ENCODE measurements at places on chromosomes 11 and 22.
A peak's percentile ranks its signal among the peaks of the same experiment; 100 is the strongest.

- DNase-seq, result no peak
These were observed 62.1 kb downstream of the ADAMTS15 start for GRCh38 chr11:130510407-130511006.

DNA sequence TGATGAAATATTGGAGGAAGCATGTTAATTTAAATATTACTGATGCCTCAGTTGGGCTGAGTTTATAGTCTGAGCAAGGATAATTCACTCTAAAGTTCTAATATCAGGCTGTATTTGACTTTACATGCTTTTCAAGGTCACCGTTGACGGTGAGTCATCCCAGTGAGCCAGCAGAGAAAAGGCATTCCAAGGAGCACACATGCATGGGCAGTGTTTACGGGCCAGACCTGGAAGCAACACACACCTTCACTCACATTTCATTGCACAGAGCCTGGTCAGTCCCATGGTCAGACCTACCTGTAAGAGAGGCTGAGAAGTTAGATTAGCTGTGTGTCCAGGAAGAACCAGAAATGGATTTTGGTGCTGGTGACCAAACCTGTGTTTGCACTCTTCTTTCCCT lies 53.5 kb downstream of the COMMD9 start:
- DNase-seq, result no peak

- no peak for DNase-seq
These were observed 50.0 kb downstream of the RBX1 start for GRCh38 chr22:41000941-41001721.

DNA sequence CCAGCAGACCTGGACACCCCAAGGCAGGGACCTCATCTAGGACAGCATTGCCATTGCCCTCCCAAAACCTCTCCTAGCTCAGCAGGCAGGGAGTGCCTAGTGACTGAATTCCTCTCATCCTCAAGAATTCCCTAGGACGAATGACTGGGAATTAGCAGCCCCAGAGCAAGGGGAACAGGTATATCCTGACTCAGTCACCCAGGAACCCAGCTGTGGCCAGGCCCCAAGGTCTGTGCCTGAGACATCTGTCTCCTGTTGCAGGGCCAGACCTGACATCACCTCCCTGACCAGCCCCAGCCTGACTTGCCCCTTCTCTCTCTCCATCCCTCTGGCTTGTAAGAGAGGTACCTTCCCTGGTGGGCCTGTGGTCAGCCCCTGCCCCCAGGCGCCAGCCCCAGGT lies 39.0 kb upstream of the SUSD2 start:
- DNase-seq, result no peak

GRCh38 chr11:134654161-134654915 lies 242.3 kb upstream of the B3GAT1 start:
- DNase-seq, result peak; percentile 1

- DNase-seq, result no peak
These were observed 65.1 kb downstream of the SLC22A12 start for GRCh38 chr11:64655941-64656601.

DNA sequence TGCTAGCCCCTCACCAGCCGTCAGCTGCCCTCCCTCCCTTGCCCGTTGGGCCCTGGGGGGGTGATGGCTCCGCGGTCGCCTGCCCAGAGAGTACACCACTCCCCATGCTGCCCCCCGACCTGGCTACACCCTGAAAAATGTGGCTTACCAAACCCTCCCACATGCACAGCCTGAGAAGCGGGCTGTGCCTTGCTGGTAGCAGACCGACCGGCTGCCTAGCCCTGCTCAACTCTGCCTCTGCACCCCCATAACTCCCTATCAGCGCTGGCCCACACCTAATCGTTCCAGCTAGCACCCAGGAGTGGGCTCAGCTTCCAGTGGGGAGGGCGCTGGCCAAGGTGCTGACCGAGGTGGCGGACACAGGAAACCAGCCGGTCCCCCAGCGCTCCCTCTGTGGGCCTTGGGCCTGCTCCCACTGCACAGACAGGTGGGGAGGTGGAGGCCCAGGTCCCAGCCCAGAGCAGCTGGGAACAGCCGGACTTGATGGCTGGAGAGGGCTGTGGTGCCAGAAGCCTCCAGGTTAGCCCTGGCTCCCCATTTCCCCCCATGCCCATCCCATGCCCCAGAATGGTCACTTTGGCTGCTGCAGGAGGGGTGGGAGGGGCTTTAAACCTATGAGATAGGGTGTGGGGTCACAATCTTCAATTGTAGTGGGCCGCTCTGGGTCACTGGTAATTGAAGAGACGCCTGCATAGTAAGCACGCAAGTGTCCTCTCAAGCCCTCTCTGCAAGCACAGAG lies 32.1 kb upstream of the PRODH start:
- no peak for DNase-seq

- no peak for DNase-seq
These were observed 9.0 kb upstream of the MUC5AC start for GRCh38 chr11:1148752-1149180.

- no peak for DNase-seq
These were observed 133.2 kb upstream of the TEAD1 start for GRCh38 chr11:12540913-12541582.

DNA sequence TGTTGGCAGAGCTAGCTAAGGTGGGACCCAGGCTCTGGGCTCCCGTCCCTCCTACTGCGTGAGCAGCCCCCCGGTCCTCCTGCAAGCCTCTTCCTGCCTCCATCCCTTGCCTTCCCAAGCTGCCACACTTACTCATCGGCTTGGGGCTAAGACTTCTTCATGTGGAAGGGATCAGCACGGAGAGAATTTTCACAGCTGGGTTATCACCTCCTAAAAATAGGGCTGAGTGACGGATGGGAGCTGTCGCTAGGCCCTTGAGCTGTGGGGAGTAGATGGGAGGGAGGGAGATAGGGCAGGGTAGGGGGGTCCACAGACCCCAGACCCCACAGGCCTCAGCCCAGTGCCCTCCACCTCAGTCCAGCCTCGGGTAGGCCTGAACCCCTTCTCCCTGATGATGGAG lies 41.0 kb downstream of the FLRT1 start:
- no peak for DNase-seq

- DNase-seq, result no peak
These were observed 127.9 kb upstream of the CSNK2A3 start for GRCh38 chr11:11480971-11481370.

- DNase-seq, result no peak
These were observed 7.6 kb upstream of the CDC42EP1 start for GRCh38 chr22:37552524-37553163.

- DNase-seq, result no peak
These were observed 23.2 kb downstream of the NF2 start for GRCh38 chr22:29626497-29627195.

- no peak for DNase-seq
These were observed 5.0 kb upstream of the SOX10 start for GRCh38 chr22:37989146-37990045.

- no peak for DNase-seq
These were observed 52.0 kb downstream of the MUC6 start for GRCh38 chr11:984546-984945.

DNA sequence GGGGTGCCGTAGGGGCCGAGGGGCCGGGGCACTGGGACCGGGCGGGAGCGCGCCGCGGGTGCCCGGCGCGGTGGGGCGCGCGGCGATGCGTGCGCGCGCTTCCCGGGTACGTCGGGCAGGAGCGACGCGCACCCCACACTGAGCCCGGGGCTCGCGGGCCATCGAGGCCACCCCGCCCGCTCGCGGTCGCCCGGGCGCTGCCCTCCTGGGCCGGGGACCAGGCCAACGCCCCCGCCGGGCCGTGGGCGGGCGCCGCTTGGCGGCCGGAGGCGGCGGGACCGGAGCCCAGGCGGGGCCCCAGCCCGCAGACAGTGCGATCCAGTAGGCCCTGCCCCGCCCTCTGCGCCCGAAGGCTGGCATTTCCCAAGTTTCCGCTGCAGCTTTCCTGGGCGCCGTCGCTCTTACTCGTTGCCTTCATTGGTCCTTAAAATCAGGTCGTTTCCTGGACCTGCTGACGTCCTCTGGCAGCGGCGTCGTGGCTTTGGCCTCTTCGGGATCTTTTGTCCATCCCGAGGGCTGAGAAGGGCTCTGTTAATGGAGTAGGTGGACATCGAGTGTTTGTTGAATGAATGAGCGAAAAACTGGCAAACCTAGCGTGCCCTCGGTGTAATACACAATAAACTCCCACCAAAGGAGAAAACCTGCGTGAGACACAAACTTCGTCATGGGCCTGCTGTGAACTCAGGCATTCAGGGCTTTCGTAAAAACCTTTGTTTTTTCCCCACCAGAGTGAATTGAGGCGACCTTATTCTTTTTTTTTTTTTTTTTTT lies 638 bp downstream of the PARVA start:
- DNase-seq, result no peak

- no peak for DNase-seq
These were observed 859 bp upstream of the FGF19 start for GRCh38 chr11:69704508-69705253.

GRCh38 chr22:44592126-44592823 lies 94.2 kb upstream of the RTL6 start:
- no peak for DNase-seq

DNA sequence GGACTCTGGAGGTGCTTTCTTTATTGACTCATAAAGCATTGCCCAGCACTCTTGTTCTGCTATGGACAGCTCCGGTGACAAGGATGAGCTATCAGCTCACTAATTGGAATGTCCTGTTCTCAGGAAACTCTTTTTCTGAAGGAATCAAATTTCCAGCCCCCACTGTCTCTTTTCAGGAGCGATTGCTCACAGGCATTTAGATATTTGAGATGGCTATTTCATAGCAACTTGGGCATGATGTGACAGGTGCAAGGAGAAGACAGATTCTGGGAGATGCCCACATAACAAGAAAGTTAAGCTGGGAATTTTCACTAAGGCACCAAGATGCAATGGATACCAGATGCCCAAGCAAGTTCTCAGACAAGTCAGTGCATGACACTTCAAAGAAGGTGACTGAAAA lies 123.4 kb upstream of the CSNK2A3 start:
- no peak for DNase-seq

- DNase-seq, result no peak
These were observed 231.7 kb downstream of the AASDHPPT start for GRCh38 chr11:106309070-106309684.

GRCh38 chr11:13222285-13222684 lies 55.3 kb upstream of the BMAL1 start:
- DNase-seq, result no peak

GRCh38 chr11:129785383-129786111 lies 30.1 kb upstream of the TMEM45B start:
- DNase-seq, result no peak

GRCh38 chr11:6911948-6912347 lies 8.9 kb upstream of the OR2D3 start:
- DNase-seq, result no peak

DNA sequence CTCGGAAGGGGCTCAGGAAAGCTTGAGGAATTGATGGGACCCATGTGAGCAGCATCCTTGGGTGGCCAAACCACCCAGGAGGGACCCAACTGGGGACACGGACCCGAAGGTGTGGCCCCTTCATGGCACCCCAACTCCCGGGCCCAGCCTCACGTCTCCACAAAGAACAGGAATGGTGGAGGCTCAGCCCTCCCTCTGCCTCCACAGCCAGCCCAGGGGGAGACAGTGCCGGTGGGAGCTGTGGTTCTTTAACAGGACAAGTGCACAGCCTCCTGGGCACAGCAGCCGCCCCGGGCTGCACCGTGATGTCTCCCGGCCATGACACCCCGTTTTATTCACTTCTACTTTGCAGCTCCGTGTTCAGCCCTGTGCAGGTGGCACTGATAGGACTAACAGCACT lies 587.2 kb downstream of the BRD1 start:
- no peak for DNase-seq

- no peak for DNase-seq
These were observed 173.7 kb downstream of the MAML2 start for GRCh38 chr11:96169250-96169649.

DNA sequence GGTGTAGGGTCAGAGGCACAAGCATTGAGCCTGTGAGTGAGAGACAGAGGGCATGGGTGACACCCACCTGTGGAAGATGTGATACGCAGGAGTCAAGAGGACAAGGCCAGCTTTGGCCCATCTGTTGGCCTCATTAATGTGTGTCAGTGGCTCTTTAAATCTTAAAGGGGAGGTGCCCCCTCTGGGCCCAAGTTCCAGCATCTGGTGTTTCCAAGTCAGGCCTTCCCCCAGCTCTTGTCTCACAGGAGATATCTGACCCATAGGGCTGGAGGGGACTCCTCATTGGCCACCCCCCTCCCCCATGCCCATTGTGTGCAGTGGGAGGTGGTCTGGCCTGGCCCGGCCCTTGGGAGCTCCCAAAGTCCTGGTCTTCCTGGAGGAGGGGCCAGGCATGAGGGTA lies 8.9 kb downstream of the KCNK7 start:
- no peak for DNase-seq

- DNase-seq, result no peak
These were observed 26.7 kb downstream of the OR6Q1 start for GRCh38 chr11:58057481-58057880.

Measured in stimulated activated CD4-positive, alpha-beta T cell treated with anti-CD3 and anti-CD28 coated beads, TNF-alpha, amount 100 ng/mL, for 48 hours (primary cell).